ENCODE measurements at places on chromosomes 7 and 10.

- DNase-seq: peak; percentile 26
Observed at GRCh38 chr10:58385784-58386112, 538 bp downstream of the TFAM start.

GRCh38 chr7:133331861-133332260 lies 79.0 kb downstream of the EXOC4 start:
- DNase-seq: no peak

DNA sequence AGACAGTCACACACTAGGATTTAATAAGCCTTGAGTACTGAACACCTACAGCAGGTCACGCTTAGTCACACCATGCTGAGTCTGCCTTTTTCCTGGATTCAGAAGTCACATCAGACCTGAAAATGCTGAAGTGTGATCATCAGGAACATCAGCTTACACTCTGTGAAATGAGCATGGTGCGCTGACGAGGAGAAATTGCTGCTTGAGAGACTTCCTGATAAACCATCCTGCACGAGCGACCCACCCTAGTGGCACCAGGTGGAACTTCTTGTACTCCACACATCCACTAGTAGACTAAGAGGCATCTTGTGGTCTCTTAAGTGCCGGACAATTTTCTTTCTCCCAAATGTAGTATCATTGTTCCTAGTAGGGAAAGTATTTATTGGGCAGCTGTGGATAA lies 51.8 kb upstream of the MRLN start:
- DNase-seq: peak; percentile 18

GRCh38 chr7:130272381-130273080 lies 5.9 kb downstream of the CPA2 start:
- no peak for DNase-seq

DNA sequence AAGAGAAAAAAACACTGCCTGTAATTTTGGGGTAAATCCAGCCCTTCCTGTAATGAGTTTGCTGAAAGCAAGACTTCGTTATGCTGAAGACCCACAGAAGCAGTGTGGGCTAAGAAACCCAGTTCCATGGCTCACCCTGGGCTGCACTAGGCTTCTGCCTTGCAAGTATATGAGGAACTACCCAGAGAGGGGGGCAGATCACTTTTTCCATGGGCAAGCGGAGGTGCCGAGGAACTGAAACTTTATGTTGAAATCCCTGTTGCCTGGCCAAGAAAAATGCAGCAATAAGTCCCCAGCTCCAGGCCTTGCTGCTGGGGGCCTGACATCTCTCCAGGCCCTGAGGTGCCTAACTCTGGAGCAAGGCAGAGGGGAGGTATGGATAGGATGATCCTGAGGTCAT lies 8.5 kb downstream of the RASSF4 start:
- no peak for DNase-seq

DNA sequence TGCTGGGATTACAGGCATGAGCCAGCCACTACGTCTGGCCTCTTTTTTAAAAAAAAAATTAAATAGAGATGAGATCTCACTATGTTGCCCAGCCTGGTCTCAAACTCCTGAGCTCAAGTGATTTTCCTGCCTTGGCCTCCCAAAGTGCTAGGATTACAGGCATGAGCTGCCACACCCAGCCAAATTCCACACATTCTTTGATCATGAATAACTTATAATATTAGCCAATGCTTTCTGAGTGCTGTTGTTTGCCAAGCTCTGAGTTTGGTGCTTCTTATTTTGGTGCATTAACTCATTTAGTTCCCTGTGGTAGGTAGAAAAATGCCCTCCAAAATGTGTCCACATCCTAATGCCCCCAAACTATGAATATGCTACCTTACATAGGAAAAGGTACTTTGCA lies 47.2 kb upstream of the MKI67 start:
- DNase-seq: peak; percentile 67

GRCh38 chr10:93745408-93746065 lies 12.2 kb upstream of the LGI1 start:
- peak; percentile 36 for DNase-seq

- DNase-seq: peak; percentile 86
Observed at GRCh38 chr7:873367-874002, 2.9 kb upstream of the GET4 start.
